ENCODE measurements at places on chromosomes 2 and 18.

GRCh38 chr18:9772847-9773677, 65.0 kb downstream of the RAB31 start:
- DNase-seq, result no peak

GRCh38 chr2:74679615-74680014, 25.6 kb downstream of the SEMA4F start:
- DNase-seq, result no peak

DNA sequence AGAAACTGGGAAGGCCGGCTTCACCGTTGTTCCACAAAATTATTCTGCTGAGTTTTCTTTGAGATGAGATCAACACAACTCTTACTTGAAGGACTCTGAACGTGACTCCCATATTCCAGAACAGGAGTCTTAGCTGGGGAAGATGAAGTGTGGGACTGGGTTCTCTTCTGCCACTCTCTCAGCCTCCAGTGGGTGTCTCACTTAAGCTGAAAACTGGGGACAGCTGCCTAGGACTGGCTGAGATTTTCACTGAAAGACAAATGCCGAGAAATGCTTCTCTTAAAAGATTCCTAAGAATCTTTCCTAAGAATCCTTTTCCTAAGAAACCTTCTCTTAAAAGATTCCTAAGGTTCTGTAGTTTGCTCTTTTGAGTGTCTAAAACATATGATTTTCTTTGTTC, 156.6 kb upstream of the LHCGR start:
- DNase-seq, result no peak

GRCh38 chr2:167942366-167943081, 304.9 kb downstream of the STK39 start:
- DNase-seq, result no peak

GRCh38 chr2:41434991-41435390, 612.8 kb upstream of the PKDCC start:
- DNase-seq, result no peak

DNA sequence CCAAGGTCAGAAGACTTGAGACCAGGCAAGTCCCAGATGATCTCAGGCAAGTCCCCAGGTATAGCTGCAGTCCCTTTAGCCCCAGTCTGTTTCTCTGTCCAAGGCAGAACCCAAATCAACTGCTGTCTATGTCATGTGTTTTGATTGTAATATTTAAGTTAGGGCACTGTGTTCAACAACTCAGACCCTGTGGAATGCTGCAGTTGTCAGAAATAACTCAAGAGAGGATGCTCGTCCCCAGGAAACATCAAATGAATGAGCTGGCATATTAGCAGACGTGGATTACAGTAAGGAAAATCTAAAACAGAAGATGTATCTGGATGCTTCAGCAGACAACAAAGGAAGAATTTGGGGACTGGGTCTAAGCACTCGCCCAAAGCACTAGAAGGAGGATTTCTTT, 70.1 kb downstream of the BCL11A start:
- peak; percentile 97 for DNase-seq

DNA sequence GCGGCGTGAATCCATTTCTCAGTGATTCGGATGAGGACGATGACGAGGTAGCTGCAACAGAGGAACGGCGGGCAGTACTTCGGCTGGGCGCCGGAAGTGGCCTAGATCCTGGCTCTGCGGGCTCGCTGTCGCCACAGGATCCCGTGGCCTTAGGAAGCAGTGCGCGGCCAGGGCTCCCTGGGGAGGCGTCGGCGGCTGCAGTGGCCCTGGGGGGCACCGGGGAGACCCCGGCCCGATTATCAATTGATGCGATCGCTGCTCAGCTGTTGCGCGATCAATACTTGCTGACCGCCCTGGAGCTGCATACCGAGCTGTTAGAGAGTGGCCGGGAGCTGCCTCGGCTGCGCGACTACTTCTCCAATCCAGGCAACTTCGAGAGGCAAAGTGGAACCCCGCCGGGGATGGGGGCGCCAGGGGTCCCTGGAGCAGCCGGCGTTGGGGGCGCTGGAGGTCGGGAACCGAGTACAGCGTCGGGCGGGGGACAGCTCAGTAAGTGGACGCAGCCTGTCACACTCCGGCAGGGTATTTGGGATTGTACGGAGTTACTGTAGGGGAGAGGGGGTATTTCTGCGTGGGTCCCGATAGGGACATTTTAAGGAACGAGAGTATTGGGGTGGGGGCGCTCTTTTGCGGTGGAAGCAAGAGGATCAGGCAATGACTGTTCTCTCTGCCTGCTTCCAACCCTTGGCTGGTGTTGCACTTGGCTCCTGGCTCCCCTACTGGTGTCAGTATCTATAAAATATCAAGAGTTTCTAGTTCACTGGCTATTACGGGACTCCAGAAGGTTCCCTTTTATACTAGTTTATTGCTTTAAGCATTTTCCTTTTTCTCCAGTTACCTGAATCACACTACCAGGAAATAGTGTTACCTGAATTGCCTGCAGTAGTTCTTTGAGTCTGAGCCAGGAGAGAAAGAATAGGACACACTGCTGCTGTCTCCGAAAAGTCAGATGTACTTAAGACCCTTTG, 772 bp downstream of the RELCH start:
- DNase-seq, result peak; percentile 14

DNA sequence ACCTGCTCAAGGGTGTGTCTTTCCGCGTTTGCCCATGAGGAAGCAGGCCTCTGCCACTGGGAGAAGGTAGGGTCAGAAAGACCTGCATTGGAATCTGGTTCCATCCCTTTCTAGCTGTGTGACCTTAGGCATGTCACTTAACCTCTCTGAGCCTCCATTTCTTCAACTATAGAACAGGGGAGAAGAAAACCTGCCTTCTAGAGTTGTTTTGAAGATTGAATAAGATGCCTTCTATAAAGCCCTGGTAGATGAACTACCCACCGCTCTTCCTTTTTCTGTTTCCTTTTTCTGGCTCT, 507 bp downstream of the NAT8 start:
- no peak for DNase-seq

DNA sequence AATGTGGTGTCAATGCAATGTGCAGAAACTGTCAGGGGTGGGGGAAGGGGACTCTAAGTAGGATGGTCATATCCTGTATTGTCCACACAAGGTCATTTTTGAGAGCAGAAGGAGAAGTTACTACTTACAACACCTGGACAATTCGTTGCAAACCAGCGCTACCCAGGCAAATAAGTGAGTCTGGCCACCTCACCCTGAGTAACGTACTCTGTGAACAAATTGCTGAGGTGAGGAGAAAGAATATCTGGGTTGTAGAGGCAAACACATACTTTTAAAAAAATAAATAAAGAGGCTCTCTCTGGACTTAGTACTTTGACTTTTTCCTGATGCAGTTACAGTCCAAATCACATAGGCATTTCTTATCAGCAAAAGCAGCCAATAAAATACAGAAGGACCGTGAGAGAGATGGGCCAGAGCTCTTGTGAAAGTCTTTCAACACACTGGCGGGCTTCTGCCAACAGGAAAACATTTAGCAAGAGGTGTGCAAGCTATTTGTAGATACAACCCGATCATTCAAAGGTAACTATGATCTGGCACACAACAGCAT, 268.2 kb upstream of the ID2 start:
- DNase-seq, result no peak

DNA sequence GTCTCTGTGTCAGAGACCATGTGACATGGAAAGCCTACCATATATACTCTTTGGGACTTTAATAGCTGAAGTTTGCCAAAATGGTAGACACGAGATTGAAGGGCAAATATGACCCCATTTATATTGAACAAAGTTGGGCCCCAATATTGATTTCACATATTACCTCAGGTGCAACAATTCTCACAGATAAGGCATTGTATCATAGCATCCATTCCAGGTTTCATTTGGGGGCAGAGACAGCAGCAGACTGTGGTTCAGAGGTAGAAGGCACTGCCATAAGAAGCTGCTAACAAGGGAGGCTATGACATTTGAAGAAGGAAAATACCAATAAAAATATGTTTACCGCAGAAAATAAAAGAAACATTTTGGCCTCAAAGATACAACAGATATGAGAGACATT, 419.2 kb downstream of the LRRTM4 start:
- no peak for DNase-seq

- no peak for DNase-seq
These were observed 48.1 kb upstream of the SLC35G4 start for GRCh38 chr18:11561293-11561692.

All from fibroblast of upper back skin (primary cell).